ENCODE measurements at places on chromosomes 7 and 10.

GRCh38 chr7:43572516-43573049 is 10.3 kb upstream of the STK17A start:
- DNase-seq, result peak; percentile 9

DNA sequence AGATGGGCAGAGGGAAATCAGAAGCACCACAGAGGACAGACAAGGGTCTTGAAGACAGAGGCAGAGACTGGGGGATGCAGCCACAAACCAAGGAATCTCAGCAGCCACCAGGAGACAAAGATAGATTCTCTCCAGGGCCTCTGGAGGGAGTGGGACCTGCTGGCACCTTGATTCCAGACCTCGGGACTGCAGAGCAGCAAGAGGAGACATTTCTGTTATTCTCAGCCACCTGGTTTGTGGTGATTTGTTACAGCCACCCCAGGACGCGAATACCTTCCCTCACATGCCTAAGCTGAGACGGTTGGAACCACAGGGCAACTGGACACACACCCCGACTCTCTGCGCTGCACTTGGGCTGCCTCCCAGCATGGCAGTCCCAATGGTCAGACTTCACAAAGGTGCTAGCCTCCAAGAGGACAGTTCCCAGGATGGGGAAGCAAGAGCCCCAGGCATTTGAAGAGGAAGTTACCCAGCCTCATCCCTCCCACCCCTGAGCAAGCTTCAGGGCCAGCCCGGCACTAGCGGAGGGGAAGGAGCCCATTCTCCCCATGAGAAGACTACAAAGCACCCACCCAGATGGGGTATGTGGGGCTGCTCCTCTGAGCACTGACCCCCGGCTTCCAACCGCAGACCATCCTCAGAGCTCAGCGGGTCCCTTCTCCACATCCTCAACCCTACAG is 104.6 kb upstream of the INSIG1 start:
- no peak for DNase-seq

DNA sequence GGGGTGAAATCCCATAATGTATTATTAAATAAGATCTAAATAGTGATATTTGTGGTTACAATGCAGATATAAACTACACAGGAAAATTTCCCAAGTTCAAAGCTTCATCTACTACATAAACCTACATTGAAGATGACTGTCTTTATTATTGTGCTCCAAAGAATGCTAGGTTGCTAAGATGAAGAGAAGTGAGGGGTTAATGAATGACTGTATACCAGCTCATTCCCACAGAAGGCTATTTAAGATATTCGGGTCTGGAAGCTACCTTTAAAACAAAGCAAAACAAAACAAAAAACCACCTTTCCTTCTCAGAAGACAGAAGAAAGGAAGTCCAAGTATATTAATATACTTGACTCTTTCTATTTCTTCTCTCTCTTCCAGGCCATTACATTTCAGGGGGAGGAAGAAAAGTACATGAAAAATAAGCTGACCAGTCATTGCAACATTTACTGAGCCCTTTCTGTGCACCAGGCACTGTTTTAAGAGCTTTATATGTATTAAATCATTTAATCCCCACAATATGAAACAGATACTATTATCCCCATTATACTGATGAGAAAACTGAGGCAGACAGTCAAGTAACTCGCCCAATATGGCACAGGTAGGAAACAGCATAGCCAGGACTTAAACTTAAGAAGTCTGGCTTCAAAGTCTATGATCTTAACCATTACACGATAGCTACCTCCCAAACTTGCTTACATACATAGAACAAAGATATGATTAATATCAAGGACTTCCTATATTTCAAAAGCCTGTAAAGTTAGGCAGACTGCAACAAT is 48.1 kb downstream of the TNPO3 start:
- no peak for DNase-seq

GRCh38 chr7:69801729-69802682 is 203.7 kb downstream of the AUTS2 start:
- DNase-seq, result no peak

GRCh38 chr10:108789919-108790318 is 1133.4 kb downstream of the XPNPEP1 start:
- no peak for DNase-seq

- DNase-seq, result peak; percentile 55
These were observed 95.3 kb downstream of the MYOF start for GRCh38 chr10:93386631-93387369.

- DNase-seq, result no peak
These were observed 2.2 kb downstream of the GPRIN2 start for GRCh38 chr10:46554166-46554781.

DNA sequence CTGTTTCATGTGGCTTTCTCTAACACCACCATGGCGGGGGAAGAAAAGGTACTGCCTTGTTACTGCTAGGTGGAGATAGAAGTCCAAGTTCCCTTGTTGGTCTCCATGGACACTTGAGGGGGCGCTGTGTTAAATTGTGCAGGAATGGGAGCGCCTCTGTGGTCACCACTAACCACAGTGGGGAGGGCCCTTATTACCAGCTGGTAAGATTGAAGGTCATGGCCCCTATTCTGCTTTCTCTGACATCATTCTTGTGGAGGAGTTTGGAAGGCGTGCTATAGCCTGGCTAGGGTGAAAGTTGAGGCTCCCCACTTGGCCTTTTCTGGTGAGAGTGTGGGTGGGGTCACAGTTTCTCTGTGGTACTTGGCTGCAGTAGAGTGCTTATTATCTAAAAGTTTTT is 14.9 kb upstream of the MXI1 start:
- no peak for DNase-seq

DNA sequence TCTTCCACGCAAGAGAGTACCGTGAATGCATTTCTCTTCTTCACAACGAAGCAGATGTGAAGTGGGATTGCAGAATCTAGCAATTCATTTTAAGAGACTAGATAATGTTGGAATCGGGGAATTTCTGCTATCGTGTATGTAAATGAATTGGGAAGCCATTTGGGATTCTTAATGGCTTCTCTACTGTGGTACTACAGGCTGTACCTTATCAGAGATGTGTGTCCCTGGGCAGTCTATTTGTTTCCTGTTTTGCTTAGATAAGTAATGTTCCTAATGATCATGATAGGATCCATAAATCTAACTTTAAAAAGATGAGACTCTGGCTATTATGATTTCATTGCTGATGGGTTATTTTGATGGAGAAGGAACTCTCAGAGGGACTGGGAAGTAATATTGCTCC is 320.6 kb downstream of the REEP3 start:
- DNase-seq, result no peak

DNA sequence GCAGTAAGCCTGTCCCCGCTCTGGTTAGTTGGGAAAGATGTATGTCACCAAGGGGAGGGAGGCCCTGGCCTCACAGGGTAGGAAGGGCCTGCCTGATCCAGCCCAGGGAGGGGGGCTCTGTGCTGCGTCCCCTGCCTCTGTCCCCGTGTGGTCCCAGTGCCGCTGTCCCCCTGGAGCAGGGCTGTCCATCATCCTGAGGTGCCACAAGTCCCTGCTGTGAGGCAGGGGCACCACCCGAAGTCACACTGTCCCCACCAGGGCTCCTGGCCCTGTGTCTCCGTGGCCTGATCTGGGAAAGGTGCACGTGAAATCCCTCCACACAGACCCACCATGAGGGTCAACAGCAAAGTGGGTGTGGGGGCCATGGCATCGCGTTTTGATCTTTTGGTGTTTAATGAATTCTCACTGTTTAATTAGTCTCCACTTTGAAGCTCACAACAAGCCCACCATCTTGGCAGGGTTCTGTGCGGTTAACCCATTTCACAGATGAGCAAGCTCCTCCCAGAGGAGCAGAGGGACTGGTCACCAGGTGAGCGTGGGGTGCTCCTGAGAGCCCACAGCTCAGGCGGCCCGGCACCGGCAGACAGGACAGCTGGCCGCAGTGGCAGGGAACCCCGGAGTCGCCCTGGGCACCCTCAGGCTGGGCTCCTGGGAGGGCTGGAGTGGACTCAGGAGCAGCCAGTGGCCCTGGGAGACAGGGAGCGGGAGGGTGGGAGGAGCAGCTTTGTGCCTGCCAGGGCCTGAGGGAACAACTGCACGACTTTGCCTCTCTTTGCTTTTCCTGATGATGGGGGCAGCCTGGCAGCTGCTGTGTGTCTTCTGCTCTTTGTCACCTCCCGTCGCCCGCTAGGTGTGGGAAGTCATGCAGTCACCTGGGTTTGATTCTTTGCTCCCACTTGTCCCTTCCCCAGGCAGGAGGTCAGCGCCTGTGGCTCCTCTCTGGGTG is 12.0 kb upstream of the CRYGN start:
- no peak for DNase-seq

DNA sequence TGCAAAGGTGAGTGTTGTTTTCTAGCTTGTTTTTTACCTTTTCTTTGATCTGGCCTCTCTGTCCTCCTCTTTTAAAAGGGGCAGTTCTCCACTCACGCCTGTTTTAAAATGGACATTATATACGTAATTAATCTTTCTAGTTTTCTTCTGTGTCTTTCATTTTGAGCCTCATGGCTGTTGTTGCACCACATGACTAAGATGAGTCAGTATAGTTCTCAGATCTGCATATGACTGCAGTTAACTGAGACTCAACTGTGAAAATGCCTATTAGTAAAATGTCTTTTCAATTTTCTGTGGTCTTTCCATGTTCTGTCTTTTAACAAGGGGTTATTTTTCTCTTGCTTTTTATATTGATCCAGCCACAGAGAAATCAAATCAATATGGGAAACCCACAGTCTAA is 296.1 kb downstream of the CDK14 start:
- no peak for DNase-seq

GRCh38 chr10:14456870-14457266 is 126.1 kb upstream of the FRMD4A start:
- no peak for DNase-seq

DNA sequence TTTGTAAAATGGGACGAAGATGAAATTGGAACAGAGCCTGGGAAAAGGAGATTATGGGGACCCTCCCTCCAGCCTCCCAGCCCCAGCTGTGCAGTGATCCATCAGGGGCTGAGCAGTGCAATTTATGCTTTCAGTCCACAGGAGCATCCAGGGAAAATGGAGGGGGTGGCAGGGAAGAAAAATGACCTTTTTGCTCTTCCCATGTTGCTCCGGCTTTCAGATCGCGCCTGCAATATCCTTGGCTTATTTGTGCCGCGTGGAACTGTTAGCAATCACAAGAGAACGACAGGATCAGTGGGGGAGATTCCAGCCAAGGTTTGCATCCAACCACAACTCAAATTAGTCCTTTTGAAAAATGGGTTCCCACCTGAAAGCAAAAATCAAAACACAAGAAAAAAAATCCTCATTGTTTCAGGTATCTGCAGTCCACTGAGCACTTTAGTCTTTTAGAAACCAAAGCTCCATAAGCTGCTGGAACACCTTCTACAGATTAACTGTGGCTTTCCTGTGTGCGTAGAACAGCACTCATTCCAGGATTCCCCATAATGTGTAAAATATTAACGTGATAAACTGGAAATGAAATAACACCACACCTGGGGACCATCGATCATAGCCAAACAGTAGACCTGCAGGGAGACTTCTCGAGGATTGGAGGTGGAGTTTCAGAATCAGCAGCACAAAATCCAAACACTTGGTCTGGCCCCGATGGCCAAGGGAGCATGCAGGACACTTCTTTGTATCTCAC is 30.7 kb upstream of the SFMBT2 start:
- DNase-seq, result no peak

DNA sequence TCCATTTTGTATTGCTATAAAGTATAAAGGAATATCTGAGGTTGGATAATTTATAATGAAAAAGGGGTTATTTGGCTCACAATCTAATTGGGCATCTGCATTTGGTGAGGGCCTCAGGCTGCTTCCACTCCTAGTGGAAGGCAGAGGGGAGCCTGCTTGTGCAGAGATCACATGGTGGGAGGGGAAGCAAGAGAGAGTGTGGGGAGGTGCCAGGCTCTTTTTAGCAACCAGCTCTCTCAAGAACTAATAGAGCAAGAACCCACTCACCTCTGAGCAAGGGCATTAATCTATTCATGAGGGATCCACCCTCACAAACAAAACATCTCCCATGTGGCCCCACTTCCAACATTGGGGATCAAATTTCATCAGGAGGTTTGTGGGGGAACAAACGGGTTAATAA is 64.6 kb downstream of the OGDH start:
- no peak for DNase-seq

- no peak for DNase-seq
These were observed 8.8 kb downstream of the SLC4A2 start for GRCh38 chr7:151068069-151068773.

- DNase-seq, result no peak
These were observed 146.5 kb downstream of the JMJD1C start for GRCh38 chr10:63319231-63319630.

- no peak for DNase-seq
These were observed 428.5 kb upstream of the MGMT start for GRCh38 chr10:129038522-129038921.

- no peak for DNase-seq
These were observed 90.1 kb downstream of the HIF1AN start for GRCh38 chr10:100625816-100626215.

- no peak for DNase-seq
These were observed 27.1 kb upstream of the SOSTDC1 start for GRCh38 chr7:16492513-16493062.

GRCh38 chr7:31080763-31081162 is 28.7 kb downstream of the ADCYAP1R1 start:
- DNase-seq, result no peak

- no peak for DNase-seq
These were observed 173.9 kb upstream of the ZMIZ1 start for GRCh38 chr10:78894841-78895195.

GRCh38 chr7:106890952-106891351 is 25.9 kb downstream of the PIK3CG start:
- DNase-seq, result no peak

GRCh38 chr10:78194050-78194449 is 160.4 kb downstream of the RPS24 start:
- no peak for DNase-seq

GRCh38 chr10:132591166-132591971 is 53.8 kb downstream of the INPP5A start:
- no peak for DNase-seq

- DNase-seq, result no peak
These were observed 1.8 kb downstream of the FRAT2 start for GRCh38 chr10:97332591-97333350.

DNA sequence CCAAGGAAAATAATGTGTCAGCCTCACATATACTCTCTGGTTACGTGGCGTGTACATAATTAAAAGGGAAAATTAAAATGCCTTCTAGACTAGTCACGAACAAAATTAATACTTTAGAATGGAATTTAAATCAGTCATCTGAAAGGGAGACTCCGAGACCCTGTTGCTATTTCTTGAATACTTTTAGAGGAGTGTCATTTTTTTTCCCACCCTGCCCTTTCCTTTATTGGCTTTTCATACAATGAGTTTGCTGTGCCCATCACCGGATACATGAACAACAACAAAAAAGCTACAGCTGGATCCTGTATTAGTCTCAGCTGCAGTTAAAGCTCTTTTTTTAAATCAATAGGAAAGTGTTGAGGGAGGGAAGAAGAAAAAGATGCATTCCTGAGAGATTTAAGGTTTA is 20.1 kb downstream of the CYTH3 start:
- DNase-seq, result no peak
